GM12892 (cell line): ENCODE measurements at places on chromosomes 3 and 15.

DNA sequence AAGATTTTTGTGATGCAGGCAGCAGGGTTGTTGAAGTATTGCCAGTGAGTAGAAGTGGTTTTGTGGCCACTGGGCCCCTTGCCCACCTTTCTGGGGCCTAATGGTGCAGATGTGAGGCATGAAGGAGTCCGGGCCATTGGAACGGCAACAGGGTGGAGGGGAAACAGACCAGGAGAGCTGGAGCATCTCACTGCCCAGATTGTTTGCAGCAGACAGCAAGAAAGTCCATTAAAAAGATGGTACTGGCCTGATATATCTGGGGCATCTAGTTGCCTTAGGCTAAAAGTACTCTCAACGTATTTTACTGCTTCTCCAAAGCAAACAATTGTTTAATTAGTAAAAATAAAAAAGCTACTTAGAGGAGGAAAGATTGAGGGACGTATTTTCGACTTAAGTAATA, 298.4 kb downstream of the SATB1 start:
- no peak for DNase-seq

GRCh38 chr3:132342183-132342582, 25.0 kb downstream of the ACP3 start:
- DNase-seq, result no peak

GRCh38 chr3:156782921-156783320, 43.2 kb upstream of the LEKR1 start:
- no peak for DNase-seq

- no peak for DNase-seq
Measured at GRCh38 chr3:170352936-170353335, 4.6 kb upstream of the SKIL start.

DNA sequence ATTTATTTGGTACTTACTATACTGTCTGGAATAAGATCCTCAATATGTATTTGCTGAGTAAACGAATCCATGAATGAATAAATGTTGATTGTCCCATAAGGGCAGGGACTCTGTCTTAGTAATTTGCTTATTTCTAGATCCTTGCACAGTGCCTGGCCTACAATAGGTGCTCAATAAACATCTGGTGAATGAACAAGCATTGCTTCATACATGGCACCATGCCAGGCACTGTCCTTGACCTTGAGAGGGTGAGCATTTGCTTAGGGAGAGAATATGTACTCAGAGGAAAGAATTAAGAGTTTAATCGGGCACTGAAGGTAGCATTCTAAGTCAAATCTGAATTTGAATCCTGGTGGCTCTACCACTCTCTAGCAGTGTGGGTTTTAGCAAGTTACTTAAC, 282.1 kb downstream of the THSD4 start:
- no peak for DNase-seq

GRCh38 chr3:94440767-94441493, 378.1 kb downstream of the NSUN3 start:
- no peak for DNase-seq

- no peak for DNase-seq
Measured at GRCh38 chr3:73580343-73580742, 44.4 kb downstream of the PDZRN3 start.

- no peak for DNase-seq
Measured at GRCh38 chr15:66014635-66015182, 145.4 kb downstream of the RAB11A start.

DNA sequence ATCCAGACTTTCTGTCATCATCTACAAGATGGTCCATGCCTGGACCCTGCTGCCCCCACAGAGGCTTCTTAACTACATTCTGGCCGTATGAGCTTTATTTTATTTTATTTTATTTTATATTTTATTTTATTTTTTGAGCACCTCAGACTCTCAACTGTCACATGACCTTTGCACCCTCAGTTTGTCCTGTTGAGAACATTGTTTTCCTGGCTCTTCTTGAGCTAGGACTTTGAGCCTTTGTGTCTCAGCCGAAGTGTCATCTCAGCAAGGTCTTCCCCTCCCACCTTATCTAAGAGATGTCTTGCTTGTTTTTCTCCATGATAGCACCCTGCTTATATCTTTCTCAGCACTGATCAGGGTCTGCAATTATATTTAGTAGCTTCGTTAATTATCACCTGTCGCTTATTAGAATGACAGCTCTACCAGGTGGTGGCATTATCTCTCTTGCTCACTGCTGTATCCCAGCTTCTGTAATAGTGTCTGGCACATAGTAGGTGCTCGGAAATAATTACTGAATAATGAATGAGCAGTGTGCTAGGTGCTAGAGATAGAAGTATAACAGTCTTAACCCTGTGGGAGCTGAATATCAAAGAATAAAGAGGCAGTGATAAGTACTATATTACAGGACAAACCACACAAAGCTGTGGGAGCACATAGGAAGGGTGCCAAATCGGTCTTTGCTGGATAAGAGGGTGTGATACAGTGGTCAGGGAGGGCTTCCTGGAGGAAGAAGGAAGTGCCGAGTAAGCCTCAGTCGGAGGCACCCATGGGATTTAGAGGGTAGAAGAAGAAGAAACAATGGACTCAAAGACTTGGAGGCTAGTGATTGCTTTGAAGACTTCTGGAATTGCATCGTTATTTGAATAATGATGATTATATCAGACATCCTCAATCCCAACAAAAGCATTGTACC, 136.2 kb downstream of the ITPR1 start:
- no peak for DNase-seq
